ENCODE measurements at places on chromosomes 2 and 18.
A peak's percentile ranks its signal among the peaks of the same experiment; 100 is the strongest.

DNA sequence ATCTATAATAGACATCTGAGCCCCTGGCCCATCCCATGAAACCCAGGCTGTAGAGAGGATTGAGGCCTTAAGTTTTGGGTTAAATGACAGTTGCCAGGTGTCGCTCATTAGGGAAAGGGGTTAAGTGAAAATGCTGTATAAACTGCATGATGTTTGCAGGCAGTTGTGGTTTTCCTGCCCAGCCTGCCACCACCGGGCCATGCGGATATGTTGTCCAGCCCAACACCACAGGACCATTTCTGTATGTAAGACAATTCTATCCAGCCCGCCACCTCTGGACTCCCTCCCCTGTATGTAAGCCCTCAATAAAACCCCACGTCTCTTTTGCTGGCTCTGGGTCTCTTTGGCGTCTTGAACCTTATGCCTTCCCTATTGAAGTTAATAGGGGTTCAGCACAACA lies 110.7 kb downstream of the XRCC5 start:
- DNase-seq: no peak

DNA sequence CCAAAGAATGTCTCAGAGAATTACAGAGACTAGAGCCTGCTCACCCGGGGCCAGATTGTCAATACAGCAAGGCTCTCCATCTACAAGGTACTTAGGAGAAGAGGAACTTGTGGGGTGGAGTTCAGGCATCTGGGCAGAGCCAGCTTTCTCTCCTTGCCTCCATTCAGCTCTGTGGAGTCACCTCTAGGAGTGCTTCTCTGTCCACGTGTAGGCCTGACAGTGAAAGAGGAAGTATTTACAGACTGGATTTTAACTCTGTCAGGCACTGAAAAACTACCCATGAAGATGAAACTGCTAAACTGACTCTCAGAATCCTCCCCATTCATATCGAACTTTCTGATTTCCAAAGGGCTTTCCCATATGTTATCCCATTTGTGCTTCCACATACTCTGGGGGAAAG lies 315.6 kb downstream of the SETBP1 start:
- no peak for DNase-seq

GRCh38 chr2:126971481-126972278 lies 73.0 kb downstream of the TEX51 start:
- peak; percentile 64 for DNase-seq

- DNase-seq: no peak
These were observed 52.3 kb upstream of the VWC2L start for GRCh38 chr2:214358506-214358905.

GRCh38 chr18:36688020-36688965 lies 140.5 kb downstream of the TPGS2 start:
- peak; percentile 9 for DNase-seq

DNA sequence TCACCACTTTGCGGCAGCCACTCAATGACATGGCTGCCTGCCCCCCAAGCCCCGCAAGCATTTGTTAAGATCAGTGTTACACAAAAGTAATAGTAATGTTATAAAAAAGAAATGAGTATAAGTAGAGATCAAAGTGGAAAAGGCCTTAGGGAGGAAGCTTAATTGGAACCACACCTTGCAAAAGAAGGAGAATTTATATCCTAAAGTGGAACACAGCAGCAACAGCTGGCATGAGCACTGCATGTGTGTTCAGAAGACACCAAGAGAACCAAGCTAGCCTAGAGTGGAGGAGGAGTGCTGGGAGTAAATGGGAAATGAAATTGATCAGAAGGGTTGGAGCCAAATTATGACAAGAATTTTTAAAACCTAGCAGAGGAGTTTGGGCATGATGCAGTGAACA lies 73.1 kb upstream of the STK17B start:
- DNase-seq: no peak

- no peak for DNase-seq
These were observed 41.8 kb downstream of the CCDC102B start for GRCh38 chr18:68839701-68840100.

- DNase-seq: no peak
These were observed at the start of gene MFSD2B for GRCh38 chr2:24009680-24010476. Gene MFSD2B, plus strand, starts transcription at chr2:24010085. Its CDS starts 12 bp downstream, at chr2:24010097.

GRCh38 chr18:28116461-28116860 lies 60.5 kb downstream of the CDH2 start:
- DNase-seq: no peak

DNA sequence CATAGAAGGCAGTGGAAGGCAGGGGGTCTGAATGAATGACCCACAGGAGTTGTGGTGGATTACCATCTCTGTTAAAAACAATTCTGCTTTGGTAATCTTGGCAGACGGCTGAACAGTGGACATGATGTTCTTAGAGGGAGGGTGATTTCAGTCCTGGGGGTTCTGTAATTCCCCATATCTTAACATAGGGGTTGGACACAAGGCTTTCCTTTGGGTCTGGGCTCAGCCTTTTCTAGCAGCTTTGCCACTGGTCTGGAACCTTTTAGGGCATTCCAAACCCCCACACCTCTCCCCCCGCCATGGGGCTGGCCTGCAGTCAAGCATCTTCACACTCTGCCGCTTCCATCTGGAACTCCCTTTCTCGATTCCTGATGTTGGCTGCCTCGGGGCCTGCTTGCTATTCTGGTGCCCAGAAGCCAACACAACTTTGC lies 50.3 kb downstream of the RPL37A start:
- no peak for DNase-seq

GRCh38 chr2:161946489-161947107 lies 127.4 kb downstream of the DPP4 start:
- no peak for DNase-seq

GRCh38 chr2:72116081-72116533 lies 31.6 kb downstream of the CYP26B1 start:
- no peak for DNase-seq

- no peak for DNase-seq
These were observed 6.2 kb downstream of the SEPTIN2 start for GRCh38 chr2:241321886-241322285.

DNA sequence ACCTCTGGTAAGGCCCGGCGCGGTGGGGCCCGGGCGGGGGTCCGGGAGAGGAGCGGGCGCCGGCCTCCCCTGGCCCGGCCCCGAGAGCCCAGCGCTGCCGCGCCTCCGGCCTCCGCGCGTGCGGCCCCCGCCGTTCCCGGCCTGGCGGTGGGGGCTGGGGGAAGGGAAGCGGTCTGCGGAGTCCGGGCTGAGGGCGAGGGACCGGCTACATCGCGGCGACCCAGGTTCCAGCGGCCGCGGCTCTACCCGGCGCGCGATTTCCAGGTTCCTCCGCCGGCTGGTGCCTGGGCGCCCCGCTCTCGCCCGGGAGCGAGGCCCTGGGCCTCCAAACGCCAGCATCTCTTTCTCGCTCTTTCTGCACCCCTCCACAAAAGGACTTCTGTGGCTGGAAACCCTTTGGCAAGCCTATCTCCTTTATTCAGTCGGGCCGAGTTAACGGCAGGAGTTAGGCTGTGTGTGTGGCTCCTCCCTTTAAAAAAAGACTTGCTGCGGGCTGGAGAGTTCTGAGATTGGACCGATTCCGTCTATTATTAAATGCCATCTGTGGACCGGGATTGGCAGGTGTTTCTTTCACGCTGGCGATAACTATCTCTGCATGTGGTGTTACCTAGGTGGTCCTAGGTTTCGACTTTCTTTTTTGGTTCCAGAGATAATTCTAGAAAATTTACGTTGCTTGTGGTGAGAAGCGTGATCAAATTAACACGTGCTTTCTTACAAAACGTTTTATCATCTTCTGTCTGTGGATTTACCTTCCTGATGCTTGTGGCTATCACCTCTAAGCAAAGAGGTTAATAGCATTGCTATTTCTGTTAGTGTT lies 592 bp downstream of the ME2 start:
- peak; percentile 25 for DNase-seq

- DNase-seq: no peak
These were observed 7.1 kb downstream of the CNNM3 start for GRCh38 chr2:96823198-96823597.

DNA sequence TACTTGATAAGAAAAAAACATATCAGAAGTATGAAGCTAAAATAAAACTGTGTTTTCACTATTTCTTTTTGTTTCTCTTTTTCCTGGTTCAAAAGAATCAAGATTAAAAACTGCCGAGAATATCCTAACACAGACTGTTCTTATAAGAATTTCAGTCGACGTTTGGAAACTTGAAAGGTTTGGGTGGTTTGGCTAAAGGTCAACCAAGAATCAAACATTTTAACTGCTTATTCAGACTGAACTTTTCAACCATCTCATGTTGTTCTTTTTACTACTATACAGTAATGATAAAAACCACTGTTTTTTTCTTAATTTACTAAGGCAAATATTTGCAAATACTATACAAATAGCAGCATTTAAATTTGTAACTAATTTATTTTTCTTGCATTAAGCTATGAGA lies 308.5 kb upstream of the TFPI start:
- no peak for DNase-seq

- DNase-seq: no peak
These were observed 627.7 kb upstream of the CDH2 start for GRCh38 chr18:28804512-28805202.

GRCh38 chr2:2570360-2570759 lies 239.3 kb upstream of the MYT1L start:
- no peak for DNase-seq

GRCh38 chr2:187093771-187094412 lies 244.9 kb upstream of the ZSWIM2 start:
- no peak for DNase-seq

GRCh38 chr2:184646177-184646576 lies 47.8 kb downstream of the ZNF804A start:
- DNase-seq: no peak

DNA sequence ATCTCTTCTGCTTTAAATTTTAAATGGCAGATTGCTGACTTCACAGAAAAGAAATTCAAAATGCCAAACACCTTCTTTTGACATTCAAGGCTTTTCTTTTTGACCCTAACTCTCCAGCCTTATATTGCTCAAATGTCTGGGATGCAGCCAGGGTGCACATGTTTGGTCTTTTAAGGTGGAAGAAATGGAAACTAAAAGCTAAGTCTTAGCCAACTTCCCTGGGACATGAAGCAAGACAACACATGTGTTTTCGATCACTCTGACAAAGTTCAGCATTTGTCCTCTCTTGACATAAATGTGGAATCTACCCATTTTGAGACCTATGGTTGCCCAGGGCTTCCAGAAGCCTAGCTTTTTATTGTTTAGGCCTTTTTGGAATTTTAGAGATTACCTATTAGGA lies 161.6 kb downstream of the RDH14 start:
- no peak for DNase-seq

DNA sequence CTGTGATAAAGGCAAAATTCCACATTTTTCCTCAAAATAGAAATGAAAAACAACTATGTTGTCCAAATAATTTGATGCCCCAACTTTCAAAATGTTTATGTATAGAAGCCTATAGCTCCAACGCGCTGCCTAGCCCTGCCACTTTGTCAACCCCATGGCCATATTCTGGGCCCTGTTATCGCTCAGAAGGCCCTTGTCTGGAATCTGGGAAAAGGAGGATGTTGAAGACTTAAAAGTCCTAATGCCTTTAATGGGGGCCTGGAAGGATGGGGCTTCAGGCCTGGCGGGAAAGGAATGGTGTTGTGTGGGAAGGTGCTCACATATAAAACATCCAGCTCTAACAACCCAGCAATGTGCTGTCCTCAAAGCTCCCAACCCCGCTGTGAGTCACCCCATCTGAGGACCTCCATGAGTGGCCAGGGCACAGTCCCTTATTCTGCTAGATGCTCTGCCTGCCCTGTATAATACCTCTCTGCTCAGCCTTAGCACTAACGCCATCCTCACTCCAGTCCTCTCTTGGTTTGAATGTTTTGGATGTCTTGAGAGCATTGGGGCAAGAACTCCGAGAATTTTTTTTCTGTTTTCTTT lies 86.0 kb downstream of the ACSL3 start:
- DNase-seq: no peak

GRCh38 chr2:113705982-113706523 lies 50.4 kb downstream of the SLC35F5 start:
- DNase-seq: no peak

DNA sequence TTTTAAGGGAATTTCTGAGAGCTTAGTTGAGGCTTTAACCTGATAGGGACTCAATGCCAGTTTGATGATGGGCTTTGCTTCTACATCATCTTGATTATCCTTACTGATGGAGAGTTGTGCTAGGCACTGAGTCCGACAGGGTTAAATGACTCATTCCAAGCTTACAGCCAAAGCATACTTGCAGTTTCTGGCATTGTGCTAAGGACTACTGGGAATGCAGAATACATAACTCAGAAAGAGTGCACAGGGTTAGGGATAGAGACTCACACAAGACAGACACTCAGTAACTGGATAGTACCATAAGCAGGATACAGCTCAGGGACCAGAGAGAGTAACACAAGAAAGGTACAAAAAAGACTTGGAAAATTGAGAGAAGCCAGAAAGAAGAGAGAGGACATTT lies 94.1 kb upstream of the SLC14A2 start:
- DNase-seq: no peak

DNA sequence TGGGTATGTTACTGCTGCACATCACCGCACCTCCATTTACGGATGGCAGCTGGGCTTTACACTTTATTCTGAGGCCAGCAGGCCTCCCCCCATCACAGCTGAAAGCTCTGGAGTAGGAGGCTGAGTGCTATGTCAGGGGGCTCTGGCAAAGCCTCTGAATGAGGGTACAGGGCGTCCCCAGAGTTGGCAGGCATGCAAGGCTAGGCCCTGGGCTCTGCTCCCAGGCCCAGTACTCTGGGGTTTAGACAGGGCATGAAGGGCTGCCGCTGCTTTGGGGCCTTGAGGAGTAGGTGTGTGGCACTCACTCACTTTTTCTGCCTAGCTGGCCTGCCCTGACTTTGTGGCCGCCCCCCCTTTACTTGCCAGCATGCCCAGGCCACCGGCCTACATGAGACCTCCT lies 90.8 kb downstream of the WDSUB1 start:
- DNase-seq: no peak

- DNase-seq: no peak
These were observed 89.3 kb downstream of the SPP2 start for GRCh38 chr2:234139755-234140154.

GRCh38 chr2:18325118-18325517 lies 235.3 kb downstream of the RDH14 start:
- DNase-seq: no peak

DNA sequence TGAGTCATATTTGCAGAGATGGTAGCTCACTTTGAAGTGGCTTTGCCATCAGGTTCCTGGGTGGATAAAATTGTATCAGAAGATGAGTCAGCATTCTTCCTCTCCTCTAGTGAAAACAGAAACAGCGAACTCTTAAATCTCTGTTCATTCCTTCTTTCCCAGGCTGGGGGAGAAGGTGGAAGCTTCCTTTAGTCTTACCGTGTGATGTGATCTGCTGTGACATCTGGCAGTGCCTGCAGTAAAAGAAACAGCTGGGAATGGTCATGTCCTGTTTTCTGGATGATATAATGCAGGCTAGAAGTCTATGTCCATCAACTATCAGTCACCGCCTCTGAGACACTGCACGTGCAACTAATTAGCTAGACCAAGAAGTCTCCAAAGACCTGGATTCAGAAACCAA lies 171.6 kb downstream of the VAPA start:
- DNase-seq: no peak

Measured in activated gamma-delta T cell treated with Interleukin-2 at 50 U/mL for 16 hours (primary cell).